ENCODE measurements at places on chromosomes 2 and 18.

DNA sequence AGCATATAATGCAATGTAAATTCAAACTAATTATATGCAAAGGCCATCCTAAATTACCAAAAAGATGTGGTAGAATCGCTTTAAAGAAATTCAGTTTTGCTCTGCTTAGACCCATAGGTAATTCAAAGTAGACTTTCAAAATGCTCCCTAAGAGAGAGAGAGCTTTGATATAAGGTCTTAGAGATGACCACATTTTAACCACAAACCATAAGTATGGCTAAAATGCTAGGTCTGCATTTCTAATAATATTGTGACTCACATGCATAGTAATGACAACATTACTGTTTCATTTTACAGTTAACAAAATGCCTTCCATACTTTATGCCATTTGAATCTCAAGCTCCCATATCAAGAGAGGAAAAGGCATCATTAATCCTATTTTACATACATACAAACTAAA is 144.5 kb downstream of the RAD51AP2 start:
- no peak for DNase-seq

GRCh38 chr2:29080886-29081743 is 6.8 kb upstream of the PCARE start:
- no peak for DNase-seq

DNA sequence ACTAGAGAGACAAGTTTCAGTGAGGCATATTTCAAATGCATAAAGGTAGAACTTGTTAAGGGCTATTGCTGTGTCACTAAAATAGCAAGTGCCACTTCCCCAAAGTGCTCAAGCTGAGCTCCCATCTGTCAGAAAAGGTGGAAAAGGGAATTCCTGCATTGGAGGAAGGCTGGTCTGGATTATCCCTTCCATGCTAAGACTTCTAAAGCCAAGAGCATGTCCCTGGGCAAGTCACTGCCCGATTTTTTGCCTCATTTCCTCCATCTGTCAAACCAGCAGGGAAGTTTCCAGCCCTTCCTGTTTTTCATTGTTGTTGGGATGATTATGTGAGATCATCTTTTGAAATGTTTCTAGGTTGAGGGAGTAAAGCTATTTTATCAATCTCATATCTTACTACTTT is 175.5 kb downstream of the SETBP1 start:
- no peak for DNase-seq

- no peak for DNase-seq
These were observed 290.0 kb downstream of the NEDD4L start for GRCh38 chr18:58334061-58334460.

DNA sequence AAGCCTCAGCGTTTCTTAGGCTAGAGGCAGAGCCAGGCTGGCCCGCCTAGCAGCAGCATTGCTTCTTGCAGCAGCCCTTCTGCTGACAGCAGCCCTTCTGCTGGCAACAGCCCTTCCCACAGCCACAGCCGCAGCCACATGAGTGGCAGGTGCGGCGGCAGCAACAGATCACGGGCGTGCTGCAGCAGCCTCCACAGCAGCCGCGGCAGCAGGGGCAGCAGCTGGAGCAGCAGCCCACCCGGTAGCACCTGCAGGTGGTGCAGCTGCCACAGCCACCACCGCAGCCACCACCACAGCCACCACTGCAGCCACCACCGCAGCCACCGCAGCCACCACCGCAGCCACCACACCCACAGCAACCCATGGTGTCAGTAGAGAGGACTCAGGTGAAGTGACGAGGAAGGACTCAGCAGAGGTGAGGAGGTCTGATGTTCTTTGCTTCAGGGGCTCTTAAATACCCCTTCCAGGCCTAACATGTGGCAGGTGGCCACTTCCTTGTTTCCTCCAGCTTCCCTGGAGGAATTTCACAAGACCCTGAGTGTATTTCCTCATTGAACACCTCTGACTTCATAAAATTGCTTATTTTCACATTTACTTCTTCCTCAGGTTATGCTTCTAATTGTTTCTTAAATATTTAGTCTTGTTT is at the start of gene SCYGR6:
Gene SCYGR6 (minus strand): TSS at position 364 of the 646 bp plus-strand sequence. CDS start 0 bp downstream, at position 364.
- no peak for DNase-seq

DNA sequence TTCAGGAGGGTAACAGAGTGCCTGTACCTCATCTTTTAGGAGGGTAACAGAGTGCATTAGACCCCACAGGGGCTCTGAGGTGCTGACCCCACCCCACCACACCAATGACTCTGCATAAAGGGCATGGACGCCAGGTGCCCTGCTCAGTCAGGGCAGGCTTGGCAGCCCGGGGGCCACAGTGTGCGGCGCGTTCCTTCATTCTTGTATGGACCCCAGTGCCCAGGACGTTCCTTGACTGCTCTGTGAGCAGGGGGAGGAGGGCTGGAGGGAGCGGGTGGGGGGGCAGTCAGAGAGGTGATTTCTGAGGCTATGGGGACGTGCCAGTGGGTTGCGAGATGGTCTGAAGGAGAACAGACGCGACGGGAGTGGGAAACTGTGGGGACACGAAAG is 168.7 kb upstream of the NCK2 start:
- DNase-seq, result no peak

GRCh38 chr2:190158798-190159434 is 96.4 kb upstream of the MSTN start:
- no peak for DNase-seq

DNA sequence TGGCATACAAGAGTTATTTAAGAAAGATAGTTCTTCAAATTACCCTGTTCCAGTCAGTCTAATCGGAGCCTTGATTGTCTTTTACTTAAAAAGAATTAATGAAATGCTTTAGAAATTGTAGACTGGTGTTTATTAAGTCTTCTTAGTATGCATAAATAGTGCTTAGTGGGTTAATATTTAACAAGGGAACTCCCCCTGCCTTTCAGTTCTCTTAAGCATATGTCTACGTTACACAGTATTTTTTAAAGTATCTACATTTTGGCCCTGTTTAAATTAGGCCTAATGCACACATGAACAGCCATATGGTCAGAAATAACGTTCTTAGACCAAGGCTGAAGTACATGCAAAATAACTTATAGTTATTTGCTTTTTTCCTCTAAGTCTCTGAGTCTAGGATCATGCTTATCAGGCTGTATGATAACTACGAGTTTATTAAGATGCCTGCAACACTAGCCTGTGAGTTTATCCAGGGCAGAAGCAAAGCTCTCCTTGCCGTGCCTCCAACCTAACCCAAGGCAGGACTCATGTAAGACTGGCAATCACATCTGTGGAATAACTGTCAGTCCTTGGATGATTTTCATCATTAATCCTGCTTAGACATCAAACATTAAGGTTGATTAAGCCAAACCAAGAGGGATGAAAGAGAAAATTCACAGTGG is 6.7 kb downstream of the BCL2 start:
- DNase-seq, result no peak

DNA sequence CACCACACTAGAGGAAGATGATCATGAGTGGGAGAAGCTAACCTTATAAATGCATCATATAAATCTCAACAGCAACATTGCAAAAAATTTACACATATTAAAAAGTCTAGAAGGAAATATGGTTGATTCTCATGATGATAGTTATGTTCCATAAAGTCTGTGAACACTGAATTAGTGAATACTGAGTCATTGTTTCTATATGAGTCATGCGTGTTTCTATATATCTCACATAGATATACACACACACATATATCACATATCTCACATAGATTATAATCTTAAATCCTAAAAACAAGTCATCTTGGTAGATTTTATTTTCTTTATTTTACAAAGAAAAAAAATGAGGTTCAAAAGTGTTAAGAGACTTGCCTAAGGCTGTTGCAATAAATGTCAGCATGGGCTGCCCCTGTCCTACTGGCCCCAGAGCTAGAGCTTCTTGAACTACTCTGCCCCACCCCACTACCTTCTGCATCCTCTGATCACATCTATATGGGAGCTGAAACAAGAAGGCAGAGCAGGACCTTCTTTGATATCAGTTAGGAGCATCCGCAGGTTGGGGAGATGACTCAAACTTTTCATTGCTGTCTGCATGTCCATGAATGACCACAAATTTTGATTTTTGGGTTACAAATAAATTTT is 81.8 kb upstream of the ADAM23 start:
- DNase-seq, result no peak

GRCh38 chr2:25851740-25852503 is 26.4 kb downstream of the ASXL2 start:
- no peak for DNase-seq

DNA sequence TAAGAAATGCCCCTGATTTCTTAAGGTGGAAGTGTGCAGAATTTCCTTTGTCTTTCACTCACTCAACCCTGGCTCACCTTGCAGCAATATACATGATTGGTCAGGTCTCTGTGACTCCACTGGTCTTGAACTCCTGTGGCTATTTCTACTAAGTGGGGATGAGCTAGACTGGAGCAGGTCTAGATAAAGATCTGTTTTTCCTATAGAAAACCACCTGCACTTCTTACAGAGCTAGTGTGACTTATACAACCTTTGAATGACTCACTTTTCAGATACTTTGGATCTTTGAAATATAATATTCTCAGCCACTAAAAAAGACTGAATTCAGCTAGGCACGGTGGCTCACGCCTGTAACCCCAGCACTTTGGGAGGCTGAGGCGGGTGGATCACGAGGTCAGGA is 98.5 kb upstream of the KCTD1 start:
- DNase-seq, result no peak

- DNase-seq, result no peak
These were observed 1677.0 kb upstream of the LRRTM1 start for GRCh38 chr2:81981585-81981984.

GRCh38 chr2:145032791-145033190 is 512.9 kb upstream of the ZEB2 start:
- DNase-seq, result no peak

GRCh38 chr2:143690235-143690634 is 561.0 kb downstream of the ARHGAP15 start:
- DNase-seq, result no peak

GRCh38 chr18:65206551-65207260 is 544.1 kb upstream of the CDH7 start:
- DNase-seq, result no peak

DNA sequence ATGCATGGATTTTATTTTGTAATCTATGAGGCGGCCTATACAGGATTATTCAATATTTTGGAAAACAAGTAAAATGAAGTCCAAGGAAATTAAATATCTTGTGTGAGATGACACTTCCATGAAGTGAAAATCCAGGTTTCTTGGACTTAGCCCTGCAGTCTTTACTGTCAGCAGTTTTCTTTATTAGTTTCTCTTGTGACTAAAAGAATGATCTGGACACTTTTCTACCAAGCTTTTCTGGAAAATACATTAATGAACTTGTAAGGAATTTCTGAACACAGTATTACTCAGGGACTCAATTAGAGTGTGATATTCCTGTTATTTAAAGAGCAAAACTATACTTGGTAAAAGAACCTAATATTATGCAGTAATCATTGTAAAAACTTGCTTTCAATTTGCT is 610.4 kb upstream of the SLC8A1 start:
- DNase-seq, result no peak

All from adrenal gland (tissue), 19 donors.